ENCODE measurements at places on chromosomes 3 and 15. TPM values are rescaled to one million over a fixed set of nuclear protein-coding genes. Genes with fewer than 3 reads are reported as not detected.
A peak's percentile ranks its signal among the peaks of the same experiment; 100 is the strongest.

The UBXN7 gene
- total RNA-seq: 71.7 TPM

The ZNF501 gene
- total RNA-seq: 4.7 TPM

The THSD4 gene
- total RNA-seq: 0.92 TPM

The RLBP1 gene
- total RNA-seq: not detected

The SEMA3G gene
- total RNA-seq: 175 TPM

The CDC25A gene
- 14.8 TPM for total RNA-seq

The LDHAL6B gene
- total RNA-seq: not detected

The RASGRP1 gene
- 0.49 TPM for total RNA-seq

The CYP19A1 gene
- not detected for total RNA-seq

- H3K36me3 ChIP-seq: no peaks in the 10 kb centered on the region
- H3K4me3 ChIP-seq: no peak overlapping the region
- H3K4me1 ChIP-seq: no peaks in the 10 kb centered on the region
- no peak for DNase-seq
- no peaks in the 10 kb centered on the region for H3K27me3 ChIP-seq
These were observed 33.1 kb upstream of the CCDC50 start for GRCh38 chr3:191296041-191296541.

- H3K4me1 ChIP-seq: no peaks in the 10 kb centered on the region
- H3K4me3 ChIP-seq: no peak overlapping the region
- H3K36me3 ChIP-seq: no peaks in the 10 kb centered on the region
- no peaks in the 10 kb centered on the region for H3K27me3 ChIP-seq
- no peak overlapping the region for H3K27ac ChIP-seq
- no peak for DNase-seq
These were observed 15.9 kb upstream of the SH3BP5 start for GRCh38 chr3:15348246-15348645.

GRCh38 chr3:71451060-71451459 lies 132.5 kb downstream of the FOXP1 start:
- H3K36me3 ChIP-seq: no peaks in the 10 kb centered on the region
- no peak overlapping the region for H3K27ac ChIP-seq
- peaks cover 9% of the 10 kb centered on the region for H3K4me1 ChIP-seq
- H3K4me3 ChIP-seq: no peak overlapping the region
- H3K27me3 ChIP-seq: no peaks in the 10 kb centered on the region
- DNase-seq: no peak

GRCh38 chr3:127365163-127365798 lies 77.4 kb upstream of the PRR20G start:
- peaks cover 6% of the 10 kb centered on the region for H3K27me3 ChIP-seq
- H3K36me3 ChIP-seq: no peaks in the 10 kb centered on the region
- no peak overlapping the region for H3K4me3 ChIP-seq
- H3K27ac ChIP-seq: no peak overlapping the region
- DNase-seq: no peak
- H3K4me1 ChIP-seq: no peaks in the 10 kb centered on the region

DNA sequence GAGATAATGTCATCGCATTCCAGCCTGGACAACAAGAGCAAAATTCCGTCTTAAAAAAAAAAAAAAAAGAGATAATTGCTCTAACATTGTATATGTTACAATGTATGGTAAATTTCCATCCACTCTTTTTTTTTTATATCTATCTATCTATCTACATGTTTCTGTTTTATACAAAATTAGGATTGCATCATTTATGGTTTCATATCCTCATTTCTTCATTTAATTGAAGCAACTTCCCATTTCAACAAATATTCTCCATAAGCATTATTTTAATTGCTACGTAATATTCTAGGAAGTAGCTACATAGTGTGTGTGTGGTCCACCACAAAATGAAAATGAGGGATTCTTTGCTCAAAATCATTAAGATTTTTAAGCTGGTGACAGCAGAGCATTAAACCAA lies 18.4 kb downstream of the RBP1 start:
- no peak overlapping the region for H3K4me3 ChIP-seq
- H3K27me3 ChIP-seq: peaks cover 6% of the 10 kb centered on the region
- H3K4me1 ChIP-seq: no peaks in the 10 kb centered on the region

DNA sequence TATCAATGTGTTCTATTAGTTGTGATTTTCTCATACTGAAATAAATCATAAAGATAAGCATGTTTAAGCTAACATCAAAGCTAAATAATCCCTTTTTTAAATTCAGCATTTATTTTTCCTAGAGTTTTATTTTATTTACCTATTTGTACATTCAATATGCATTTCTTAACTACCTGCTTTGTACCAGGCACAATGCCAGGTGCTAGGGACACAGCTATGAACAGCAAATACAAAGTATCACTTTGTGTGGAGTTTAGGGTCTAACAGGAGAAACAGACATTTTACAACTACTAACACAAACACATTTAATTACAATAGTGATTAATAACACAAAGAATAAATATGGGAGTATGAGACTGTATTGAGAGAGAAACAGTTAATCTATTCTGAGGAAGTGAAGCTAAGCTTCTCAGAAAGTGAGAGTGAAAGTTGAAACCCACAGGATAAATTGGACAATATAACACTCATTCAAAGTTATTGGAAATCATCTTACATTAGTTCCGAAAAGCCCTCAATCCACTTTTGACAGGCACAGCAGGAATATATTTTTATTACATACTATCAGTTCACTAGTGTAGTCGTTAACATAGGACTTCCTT lies 159.6 kb downstream of the GBE1 start:
- DNase-seq: no peak
- H3K4me1 ChIP-seq: no peaks in the 10 kb centered on the region
- H3K36me3 ChIP-seq: no peaks in the 10 kb centered on the region
- no peaks in the 10 kb centered on the region for H3K27me3 ChIP-seq

DNA sequence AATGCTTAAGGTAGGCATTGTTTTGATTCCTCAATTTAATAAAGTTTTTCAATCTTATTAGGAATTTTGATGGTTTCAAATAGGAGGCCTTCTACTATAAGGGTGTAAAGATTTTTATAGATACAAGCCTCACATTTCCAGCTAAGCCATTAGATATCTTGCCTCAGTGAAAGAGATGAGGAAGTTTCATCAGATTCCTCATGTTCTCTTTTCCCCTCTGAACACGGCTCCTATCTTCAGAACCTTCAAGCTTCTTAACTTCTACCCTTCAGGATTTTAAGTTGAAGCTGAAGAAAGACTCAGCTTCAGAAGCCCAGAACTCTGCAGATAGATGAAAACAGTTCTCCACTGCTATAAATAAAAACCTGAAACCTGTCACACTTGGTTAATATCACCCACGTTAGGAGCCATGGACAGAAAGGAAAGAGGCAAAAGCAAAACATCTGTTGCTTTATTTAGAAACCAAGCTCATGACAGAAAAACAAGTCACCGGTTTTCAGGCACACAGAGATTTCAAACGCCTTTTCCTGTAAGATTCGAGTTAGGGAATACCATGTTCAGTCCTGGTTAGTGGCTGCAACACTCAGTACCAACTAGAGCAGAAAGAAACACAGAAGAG lies 82.2 kb upstream of the GOLGA8B start:
- H3K27ac ChIP-seq: no peak overlapping the region
- H3K4me3 ChIP-seq: no peak overlapping the region
- H3K36me3 ChIP-seq: no peaks in the 10 kb centered on the region
- no peaks in the 10 kb centered on the region for H3K27me3 ChIP-seq
- no peak for DNase-seq

DNA sequence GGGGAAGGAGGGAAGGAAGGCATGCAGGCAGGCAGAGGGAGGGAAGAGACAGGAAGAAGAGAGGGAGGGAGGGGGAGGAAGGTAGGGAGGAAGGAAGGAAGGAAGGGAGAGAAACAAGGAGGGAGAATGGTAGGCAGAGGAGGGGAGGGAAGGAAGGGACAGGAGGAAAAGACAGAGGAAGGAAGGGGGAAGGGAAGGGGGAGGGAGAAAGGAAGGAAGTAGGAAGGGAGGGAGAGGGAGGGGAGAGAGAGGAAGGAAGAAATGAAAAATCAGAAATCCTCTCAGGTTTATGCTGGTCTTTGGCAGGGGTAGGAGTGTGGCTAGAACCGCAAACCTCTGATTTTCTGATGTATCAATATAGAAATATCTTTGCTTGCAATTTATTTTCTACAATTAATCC lies 4.2 kb downstream of the PRTG start:
- peak overlapping the region; percentile 56 for H3K4me3 ChIP-seq
- H3K4me1 ChIP-seq: peaks cover 32% of the 10 kb centered on the region
- DNase-seq: no peak
- H3K36me3 ChIP-seq: peaks cover 16% of the 10 kb centered on the region
- H3K27ac ChIP-seq: peak overlapping the region; percentile 85
- peaks cover 6% of the 10 kb centered on the region for H3K27me3 ChIP-seq

- DNase-seq: no peak
- H3K4me1 ChIP-seq: no peaks in the 10 kb centered on the region
- H3K27ac ChIP-seq: no peak overlapping the region
- H3K27me3 ChIP-seq: no peaks in the 10 kb centered on the region
- peaks cover 17% of the 10 kb centered on the region for H3K36me3 ChIP-seq
These were observed 43.7 kb downstream of the ATP8B4 start for GRCh38 chr15:50075319-50075718.

GRCh38 chr3:71208211-71209095 lies 375.1 kb downstream of the FOXP1 start:
- no peaks in the 10 kb centered on the region for H3K36me3 ChIP-seq
- no peak overlapping the region for H3K4me3 ChIP-seq
- H3K27ac ChIP-seq: peak overlapping the region; percentile 86
- H3K4me1 ChIP-seq: peaks cover 13% of the 10 kb centered on the region
- H3K27me3 ChIP-seq: peaks cover 3% of the 10 kb centered on the region

GRCh38 chr15:47203993-47204392 lies 513.3 kb upstream of the SEMA6D start:
- no peak overlapping the region for H3K27ac ChIP-seq
- no peaks in the 10 kb centered on the region for H3K27me3 ChIP-seq
- H3K4me1 ChIP-seq: no peaks in the 10 kb centered on the region
- no peak for DNase-seq
- no peak overlapping the region for H3K4me3 ChIP-seq
- no peaks in the 10 kb centered on the region for H3K36me3 ChIP-seq

- H3K4me3 ChIP-seq: no peak overlapping the region
- DNase-seq: no peak
- no peaks in the 10 kb centered on the region for H3K4me1 ChIP-seq
- H3K36me3 ChIP-seq: peaks cover 31% of the 10 kb centered on the region
These were observed 206.9 kb upstream of the BHLHE40 start for GRCh38 chr3:4772171-4772804.

Measured in endothelial cell (in vitro differentiated cells).